ENCODE measurements at places on chromosomes 16 and 17. TPM values are rescaled to one million over a fixed set of nuclear protein-coding genes. Genes with fewer than 3 reads are reported as not detected.

DNA sequence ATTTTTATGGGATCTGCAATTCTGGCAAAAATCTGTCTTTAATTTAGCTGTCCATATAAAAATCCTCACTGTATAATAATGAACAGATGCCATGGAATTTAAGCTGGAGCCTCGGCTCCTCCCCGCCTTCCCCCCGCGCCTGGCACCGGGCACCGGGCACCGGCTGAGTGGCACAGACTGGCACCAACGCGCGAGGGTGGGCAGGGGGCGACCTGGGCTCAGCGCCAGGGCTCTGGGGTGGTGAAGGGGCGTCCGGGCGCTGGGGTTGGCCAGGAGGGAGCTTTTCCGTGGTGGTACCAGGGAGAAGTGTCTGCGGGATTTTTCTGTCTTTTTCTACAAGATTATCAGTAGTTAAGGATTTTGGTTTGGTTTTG, 9.1 kb downstream of the NEUROD2 start:
- no peak for DNase-seq

- peak; percentile 96 for DNase-seq
Observed at GRCh38 chr16:457732-458400, 32.4 kb downstream of the RAB11FIP3 start.

DNA sequence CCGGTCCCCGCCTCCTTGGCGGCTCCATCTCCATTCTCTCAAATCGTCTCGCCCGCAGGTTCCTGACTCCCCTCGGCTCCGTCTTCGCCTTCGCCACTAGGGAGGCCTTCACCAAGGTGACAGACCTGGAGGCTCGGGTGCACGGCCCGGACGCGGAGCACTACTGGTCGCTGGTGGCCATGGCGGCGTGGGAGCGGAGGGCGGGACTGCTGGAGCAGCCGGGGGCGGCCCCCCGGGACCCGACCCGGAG, 862 bp downstream of the GLTPD2 start:
- DNase-seq = no peak

GRCh38 chr16:2089706-2090480, 42.1 kb downstream of the TSC2 start:
- no peak for DNase-seq

GRCh38 chr16:5837007-5837670, 739.5 kb upstream of the EEF2KMT start:
- no peak for DNase-seq

- no peak for DNase-seq
Observed at GRCh38 chr16:48523415-48524204, 86.4 kb downstream of the N4BP1 start.

DNA sequence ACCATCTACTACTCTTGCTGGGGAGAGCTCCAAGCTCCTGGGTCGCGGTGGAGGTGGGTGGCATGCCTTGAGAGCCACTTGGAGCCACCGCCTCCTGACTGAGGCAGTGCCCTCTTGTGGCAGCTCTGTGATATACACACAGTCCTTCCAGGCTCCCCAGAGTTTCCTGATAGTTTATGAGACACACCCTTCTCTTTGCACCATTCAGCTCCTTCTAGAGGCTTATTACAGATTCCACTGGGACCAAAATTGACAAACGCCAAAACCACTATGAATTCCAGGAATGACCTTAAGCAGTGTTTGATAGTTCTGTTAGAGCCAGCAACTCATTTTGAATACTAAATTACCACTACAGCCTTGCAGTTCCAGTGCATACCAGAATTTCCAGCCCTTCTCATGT, 170.1 kb upstream of the CDH13 start:
- DNase-seq = peak; percentile 78

DNA sequence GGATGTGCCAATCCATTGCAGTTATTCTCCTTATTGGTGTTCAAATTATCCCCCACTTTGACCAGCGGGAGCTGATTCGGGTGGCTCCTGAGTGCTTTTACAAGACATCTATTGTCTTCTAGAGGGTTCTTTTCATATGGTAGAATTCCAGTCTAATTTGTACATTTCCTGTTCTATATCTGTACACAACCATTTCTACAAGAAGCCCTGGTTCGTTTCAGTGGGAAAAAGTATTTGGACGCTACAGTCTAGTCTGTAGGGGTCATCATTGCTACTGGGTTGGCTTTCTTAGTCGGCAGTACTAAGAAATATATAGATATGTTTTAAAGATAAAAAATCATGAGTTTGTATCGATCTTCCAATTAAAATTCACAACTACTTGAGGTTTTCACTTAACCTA, 262.6 kb downstream of the MAP2K6 start:
- DNase-seq = peak; percentile 45

DNA sequence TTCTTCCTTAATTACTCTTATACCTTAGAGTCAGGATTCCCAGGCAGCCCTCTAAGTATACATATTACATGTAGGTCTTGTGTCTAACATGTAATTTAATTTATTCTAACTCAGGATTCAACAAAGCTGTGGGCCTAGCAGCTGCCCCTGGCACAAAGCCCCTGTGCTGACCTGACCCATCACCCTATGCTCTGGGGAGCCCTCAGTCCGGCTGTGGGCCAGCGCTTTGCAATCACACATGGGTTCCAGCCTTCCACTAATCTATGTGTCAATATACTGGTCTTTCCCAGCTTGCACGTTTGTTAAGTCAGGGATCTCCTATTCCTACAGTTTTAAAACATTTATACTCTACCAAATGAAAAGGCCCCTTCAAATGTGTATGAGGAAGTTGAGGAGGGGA, 62.7 kb upstream of the SREBF1 start:
- no peak for DNase-seq

GRCh38 chr16:5075637-5076036, 4.0 kb downstream of the ALG1 start:
- no peak for DNase-seq

The SPATA32 gene
- total RNA-seq = 0.05 TPM

The DCXR gene
- 56.8 TPM for total RNA-seq

- no peak for DNase-seq
Observed at GRCh38 chr16:85570213-85570734, 42.8 kb upstream of the GSE1 start.

The C1QTNF8 gene
- total RNA-seq = not detected

The CIBAR2 gene
- not detected for total RNA-seq

DNA sequence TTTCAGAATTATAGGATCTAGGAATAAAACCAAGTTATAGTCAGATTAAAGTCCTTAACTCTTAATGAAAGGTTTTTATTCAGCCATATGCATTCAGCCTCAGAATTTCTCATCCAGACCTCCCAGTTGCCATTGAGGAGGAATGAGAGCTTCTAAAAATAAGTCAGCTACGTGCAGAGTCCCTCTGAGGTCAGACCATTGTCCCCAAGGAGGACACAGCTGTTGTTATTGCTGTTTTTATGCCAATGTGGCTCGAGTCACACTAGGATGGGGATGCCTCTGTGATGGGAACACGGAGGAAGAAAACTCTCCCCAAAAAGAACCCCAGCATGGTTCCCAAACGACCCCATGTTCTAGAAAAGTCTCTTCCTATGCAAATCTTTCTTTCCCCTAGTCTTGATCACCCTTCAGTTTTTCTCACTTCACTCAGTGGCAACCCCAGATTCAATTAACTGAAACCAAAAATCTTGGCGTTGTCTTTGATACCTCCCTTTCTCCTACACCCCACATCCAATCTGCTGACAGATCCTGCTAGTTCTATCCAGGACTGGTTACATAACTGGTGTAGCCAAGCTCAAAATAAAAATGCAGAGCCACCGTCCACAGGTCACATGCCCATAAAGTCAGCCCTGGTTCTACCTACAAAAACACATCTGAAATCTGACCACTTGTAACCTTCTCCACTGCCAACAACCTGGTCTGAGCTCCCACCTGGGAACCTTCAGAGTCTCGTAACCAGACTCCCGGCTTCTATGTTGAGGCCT, 138.2 kb upstream of the ERCC4 start:
- no peak for DNase-seq
